ENCODE measurements at places on chromosomes 2 and 18. TPM values are rescaled to one million over a fixed set of nuclear protein-coding genes. Genes with fewer than 3 reads are reported as not detected.

The SNED1 gene
- polyA plus RNA-seq = 3.0 TPM

The MBD1 gene
- polyA plus RNA-seq = 24.7 TPM

The RAD51AP2 gene
- polyA plus RNA-seq = not detected

The LRATD1 gene
- polyA plus RNA-seq = 4.2 TPM

The RASGRP3 gene
- polyA plus RNA-seq = 7.8 TPM

The B3GNT7 gene
- 2.4 TPM for polyA plus RNA-seq

The KHK gene
- 538 TPM for polyA plus RNA-seq

The KIF5C gene
- 1.0 TPM for polyA plus RNA-seq

The CHRNG gene
- not detected for polyA plus RNA-seq

The UXS1 gene
- 74.4 TPM for polyA plus RNA-seq

The RUFY4 gene
- polyA plus RNA-seq = not detected

The MAPK4 gene
- 9.2 TPM for polyA plus RNA-seq

The UPP2 gene
- 20.9 TPM for polyA plus RNA-seq

The EFHD1 gene
- polyA plus RNA-seq = 280 TPM

The LYG2 gene
- polyA plus RNA-seq = not detected

The FHOD3 gene
- 28.0 TPM for polyA plus RNA-seq

The UGT1A10 gene
- 6.6 TPM for polyA plus RNA-seq

The SULT1C2 gene
- 117 TPM for polyA plus RNA-seq

The GALR1 gene
- polyA plus RNA-seq = not detected

The RFTN2 gene
- 1.4 TPM for polyA plus RNA-seq

The AGXT gene
- polyA plus RNA-seq = 12.5 TPM

The GKN1 gene
- polyA plus RNA-seq = not detected

The EVX2 gene
- polyA plus RNA-seq = not detected

The SGO2 gene
- 0.69 TPM for polyA plus RNA-seq

The KCNIP3 gene
- 14.8 TPM for polyA plus RNA-seq

The TAF1B gene
- polyA plus RNA-seq = 8.8 TPM

The CDK15 gene
- 0.11 TPM for polyA plus RNA-seq

The DSG4 gene
- polyA plus RNA-seq = not detected

The ANKRD30BL gene
- polyA plus RNA-seq = not detected

The MPHOSPH10 gene
- 14.6 TPM for polyA plus RNA-seq

The SLC16A14 gene
- 1.5 TPM for polyA plus RNA-seq

The ATP5MC3 gene
- polyA plus RNA-seq = 990 TPM

The SP3 gene
- 14.5 TPM for polyA plus RNA-seq

The IGFBP5 gene
- polyA plus RNA-seq = 362 TPM

The STARD6 gene
- not detected for polyA plus RNA-seq

The PROC gene
- polyA plus RNA-seq = 51.0 TPM

The GATA6 gene
- polyA plus RNA-seq = 1.7 TPM

The TUBA4B gene
- 15.4 TPM for polyA plus RNA-seq

The KYNU gene
- 14.5 TPM for polyA plus RNA-seq

The COL4A3 gene
- 20.8 TPM for polyA plus RNA-seq

The CKAP2L gene
- not detected for polyA plus RNA-seq

The ZSWIM2 gene
- polyA plus RNA-seq = not detected

The RPL37A gene
- 4,316 TPM for polyA plus RNA-seq

The SALL3 gene
- 5.5 TPM for polyA plus RNA-seq

The LRRTM1 gene
- polyA plus RNA-seq = 1.1 TPM

The LHCGR gene
- polyA plus RNA-seq = not detected

The ITGB6 gene
- polyA plus RNA-seq = 13.4 TPM

The TANC1 gene
- polyA plus RNA-seq = 9.2 TPM

The MYOM1 gene
- polyA plus RNA-seq = 2.1 TPM

The SKA1 gene
- polyA plus RNA-seq = not detected

The CD8B2 gene
- 0.71 TPM for polyA plus RNA-seq

The CNTNAP5 gene
- not detected for polyA plus RNA-seq

The NRP2 gene
- polyA plus RNA-seq = 2.3 TPM

The DHX57 gene
- polyA plus RNA-seq = 6.9 TPM

The CABYR gene
- 0.82 TPM for polyA plus RNA-seq

The TUBA3D gene
- not detected for polyA plus RNA-seq

The CCBE1 gene
- 1.8 TPM for polyA plus RNA-seq

Data from kidney (tissue), 22 donors.